ENCODE measurements at places on chromosomes 4 and X.

DNA sequence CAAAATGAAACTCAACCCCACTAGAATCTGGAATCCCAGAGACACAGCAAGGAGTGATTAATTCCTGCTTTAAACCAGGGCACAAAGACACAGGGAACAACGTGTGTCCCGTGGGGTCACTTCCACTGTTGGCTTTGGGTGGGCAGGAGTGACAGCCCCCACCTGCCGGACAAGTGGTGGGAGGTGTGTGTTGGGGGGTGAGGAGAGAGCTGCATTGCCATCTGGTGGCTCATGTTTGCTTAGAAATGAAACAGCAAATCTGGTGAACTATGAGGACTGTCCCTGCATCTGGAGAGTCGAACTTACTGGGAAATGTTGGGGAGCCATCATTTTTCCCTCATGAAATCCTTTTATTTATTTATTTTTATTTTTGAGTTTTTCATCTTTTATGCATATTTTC lies 75.9 kb upstream of the AFAP1 start:
- DNase-seq, result no peak

DNA sequence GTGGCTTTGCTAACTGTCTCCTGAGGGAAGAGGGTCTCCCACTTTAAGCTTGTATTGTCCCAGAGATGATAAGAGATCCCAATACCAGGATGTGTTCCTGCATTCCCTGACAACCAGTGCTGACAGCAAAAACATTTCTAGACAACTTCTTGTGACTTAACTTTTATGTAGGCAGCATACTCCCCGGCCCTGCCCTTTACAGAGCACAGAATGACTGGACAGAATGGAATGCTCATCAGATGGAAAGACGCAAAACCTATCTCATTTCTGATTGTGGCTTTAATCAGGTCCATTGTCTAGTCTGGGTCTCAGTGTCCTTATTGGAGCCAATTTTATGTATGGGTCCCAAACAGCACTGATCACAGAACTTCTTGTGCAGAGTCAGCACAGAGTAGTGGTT lies 18.2 kb upstream of the PLAC1 start:
- no peak for DNase-seq

- no peak for DNase-seq
These were observed 36.7 kb downstream of the PF4 start for GRCh38 chr4:73945140-73945539.

GRCh38 chr4:73051625-73052024 lies 17.9 kb downstream of the COX18 start:
- DNase-seq, result no peak

DNA sequence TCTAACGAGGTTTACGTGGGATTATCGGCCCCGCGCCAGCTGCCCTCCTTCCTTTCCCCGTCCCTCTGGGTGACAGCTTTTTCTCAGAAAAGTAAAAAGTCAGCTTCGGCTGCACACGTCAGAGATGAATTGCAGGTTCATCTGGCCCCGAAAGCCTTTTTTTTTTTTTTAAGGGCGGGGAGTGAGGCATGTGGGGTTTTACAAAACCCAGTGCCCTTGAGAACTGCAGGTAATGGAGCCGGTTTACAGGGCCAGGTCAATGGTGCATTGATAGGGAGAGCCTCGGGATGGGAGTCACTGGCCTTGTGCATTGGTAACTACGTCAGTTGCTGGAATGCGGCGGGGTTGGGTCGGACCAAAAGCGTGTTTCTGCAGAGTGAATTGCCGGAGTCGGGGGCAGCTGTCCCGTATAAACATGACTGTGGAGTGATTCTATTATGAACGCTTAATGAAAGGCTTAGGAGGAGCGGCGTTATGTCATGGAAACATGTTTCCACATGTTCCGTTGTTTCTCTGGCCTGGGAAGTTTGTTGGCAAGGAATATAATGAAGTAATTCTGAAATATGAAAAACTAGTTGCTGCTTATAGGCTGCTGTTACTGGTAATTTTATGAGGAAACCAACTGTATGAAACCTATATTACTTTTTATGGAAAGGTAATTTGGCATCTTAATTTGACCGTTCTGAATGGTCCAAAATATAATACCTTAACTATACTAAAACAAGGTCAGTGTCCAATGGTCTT lies 1.1 kb downstream of the HSPA4L start:
- no peak for DNase-seq

DNA sequence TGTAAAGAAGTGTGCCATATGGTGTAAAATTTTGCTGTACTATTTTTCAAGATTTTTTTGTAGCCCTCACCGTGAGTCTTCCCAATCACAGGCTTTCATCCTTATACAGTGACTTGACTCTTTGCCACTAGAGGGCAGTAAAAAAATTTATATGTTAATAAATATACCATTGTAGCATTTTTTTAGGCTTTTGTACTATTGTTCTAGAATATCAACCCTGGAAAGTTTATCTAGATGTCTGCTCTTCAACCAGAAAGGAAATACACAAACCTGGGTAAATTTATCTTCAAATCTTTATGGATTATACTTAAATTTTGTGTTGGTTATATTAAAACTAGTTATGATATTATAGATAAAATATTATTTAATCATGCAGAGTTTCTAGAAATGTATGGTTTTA lies 235.3 kb downstream of the TENM3 start:
- no peak for DNase-seq

GRCh38 chr4:176981551-176981950 lies 188.8 kb upstream of the VEGFC start:
- DNase-seq, result no peak

DNA sequence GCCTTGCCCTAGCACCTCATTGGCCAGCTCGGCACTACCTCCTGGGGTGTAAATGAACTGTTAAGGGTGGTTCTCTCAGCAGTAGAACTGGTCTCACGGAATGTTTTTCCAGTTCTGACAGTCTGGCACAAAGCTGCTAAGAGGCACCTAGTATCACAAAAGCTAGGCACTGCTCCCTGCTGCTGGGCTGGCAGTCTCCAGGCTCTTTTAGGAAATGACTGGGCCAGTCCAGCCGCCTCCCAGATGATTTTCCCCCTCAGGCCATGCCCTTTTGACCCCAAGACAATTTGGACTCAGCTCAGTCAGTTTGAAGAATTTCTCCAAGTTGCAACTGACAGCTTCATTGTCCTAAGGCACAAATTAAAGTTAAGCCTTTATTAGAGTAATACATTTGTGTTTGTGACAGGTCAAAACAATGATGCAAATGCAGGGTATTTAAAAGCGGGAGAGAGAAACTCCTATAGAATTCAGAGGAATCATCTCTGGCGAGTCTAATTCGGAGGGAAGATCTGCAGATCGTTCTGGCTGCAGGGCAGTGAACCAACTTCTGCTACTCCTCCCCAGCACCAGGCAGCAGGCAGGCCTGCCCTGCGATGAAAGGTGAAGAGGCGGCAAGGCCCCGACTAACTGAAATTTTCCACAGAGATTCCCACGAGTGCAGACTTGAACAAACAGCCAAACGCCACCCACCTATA lies 7.9 kb downstream of the FRMD7 start:
- no peak for DNase-seq

DNA sequence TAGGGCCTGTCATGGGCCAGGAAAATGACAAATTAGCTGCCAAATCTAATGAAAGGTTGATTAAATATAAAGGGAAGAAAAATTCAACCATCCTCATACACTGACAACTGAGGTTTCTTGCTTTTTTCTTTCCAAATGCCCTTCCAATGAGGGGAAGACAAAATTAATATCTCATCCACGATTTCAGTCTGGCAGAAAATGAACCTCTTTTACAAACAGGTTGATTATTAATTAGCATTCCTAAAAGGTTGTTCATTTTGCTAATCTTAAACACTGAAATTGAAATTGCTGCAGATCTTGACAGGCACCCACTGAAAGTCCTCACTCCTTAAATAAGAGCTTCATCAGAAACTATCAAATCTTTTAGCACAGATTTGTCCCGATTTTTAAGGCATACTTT lies 45.5 kb downstream of the NPFFR2 start:
- DNase-seq, result no peak

DNA sequence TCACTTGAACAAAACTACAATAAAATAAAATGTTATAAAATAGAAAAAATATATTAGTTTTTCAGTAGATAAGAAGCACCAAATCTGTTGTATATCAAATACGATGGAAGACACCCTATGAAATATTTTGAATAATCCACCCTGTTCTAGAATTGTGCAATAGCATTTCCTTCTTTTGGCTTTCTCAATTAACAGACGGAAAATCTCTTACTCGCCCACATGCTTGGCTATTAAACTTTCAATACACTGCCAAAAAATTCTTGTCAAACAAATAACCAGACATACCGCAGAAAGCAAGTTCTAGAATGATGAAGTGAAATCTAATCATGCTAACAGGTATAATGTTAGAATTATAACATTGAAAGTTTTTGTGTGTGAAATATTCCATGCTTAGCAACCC lies 671.6 kb upstream of the SLIT2 start:
- no peak for DNase-seq
